ENCODE measurements at places on chromosomes 5 and 9. TPM values are rescaled to one million over a fixed set of nuclear protein-coding genes. Genes with fewer than 3 reads are reported as not detected.

- DNase-seq: no peak
- no peak overlapping the region for H3K27ac ChIP-seq
- no peaks in the 10 kb centered on the region for H3K36me3 ChIP-seq
- no peak overlapping the region for H3K4me3 ChIP-seq
- peaks cover 9% of the 10 kb centered on the region for H3K27me3 ChIP-seq
- no peaks in the 10 kb centered on the region for H3K4me1 ChIP-seq
Measured at GRCh38 chr9:98488571-98489312, 220.0 kb downstream of the GABBR2 start.

- DNase-seq: peak; percentile 21
- no peaks in the 10 kb centered on the region for H3K36me3 ChIP-seq
- H3K27ac ChIP-seq: peak overlapping the region; percentile 86
- peak overlapping the region; percentile 73 for H3K4me3 ChIP-seq
- no peaks in the 10 kb centered on the region for H3K27me3 ChIP-seq
- peaks cover 17% of the 10 kb centered on the region for H3K4me1 ChIP-seq
Measured at GRCh38 chr5:145835848-145836239, 702 bp upstream of the PRELID2 start.

IL9 gene
- total RNA-seq: not detected

ZNF879 gene
- total RNA-seq: 8.2 TPM

- no peaks in the 10 kb centered on the region for H3K4me1 ChIP-seq
- H3K27me3 ChIP-seq: no peaks in the 10 kb centered on the region
- no peak overlapping the region for H3K27ac ChIP-seq
- H3K4me3 ChIP-seq: no peak overlapping the region
Measured at GRCh38 chr9:114851306-114851705, 45.5 kb upstream of the TNFSF15 start.

DNA sequence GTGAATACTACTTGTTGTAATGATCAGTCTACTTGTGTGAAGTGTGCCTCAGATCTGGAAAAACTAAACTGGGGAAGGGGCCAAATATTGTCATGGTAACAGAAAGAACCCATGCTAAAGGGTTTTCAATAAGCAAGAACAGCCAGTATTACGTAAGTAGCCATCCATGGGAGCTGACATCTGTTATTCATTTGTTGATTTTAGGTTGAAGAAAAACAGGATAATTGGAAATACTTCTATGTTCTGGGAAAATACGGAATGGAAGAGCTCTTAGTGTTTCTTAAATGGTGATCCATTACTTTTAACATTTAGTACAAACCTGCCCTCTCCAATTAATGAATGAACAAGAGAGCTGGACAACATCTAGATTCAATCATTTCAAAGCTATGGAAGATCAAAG lies 485.8 kb downstream of the NTRK2 start:
- no peak for DNase-seq
- H3K27ac ChIP-seq: no peak overlapping the region
- H3K27me3 ChIP-seq: no peaks in the 10 kb centered on the region

- peak overlapping the region; percentile 44 for H3K27ac ChIP-seq
- no peaks in the 10 kb centered on the region for H3K36me3 ChIP-seq
- no peak overlapping the region for H3K4me3 ChIP-seq
- DNase-seq: no peak
- H3K4me1 ChIP-seq: no peaks in the 10 kb centered on the region
Measured at GRCh38 chr5:135265497-135266302, 133.3 kb downstream of the MACROH2A1 start.

All from transverse colon (tissue), 4 donors.